ENCODE measurements at places on chromosomes 3 and 15. TPM values are rescaled to one million over a fixed set of nuclear protein-coding genes. Genes with fewer than 3 reads are reported as not detected.

DNA sequence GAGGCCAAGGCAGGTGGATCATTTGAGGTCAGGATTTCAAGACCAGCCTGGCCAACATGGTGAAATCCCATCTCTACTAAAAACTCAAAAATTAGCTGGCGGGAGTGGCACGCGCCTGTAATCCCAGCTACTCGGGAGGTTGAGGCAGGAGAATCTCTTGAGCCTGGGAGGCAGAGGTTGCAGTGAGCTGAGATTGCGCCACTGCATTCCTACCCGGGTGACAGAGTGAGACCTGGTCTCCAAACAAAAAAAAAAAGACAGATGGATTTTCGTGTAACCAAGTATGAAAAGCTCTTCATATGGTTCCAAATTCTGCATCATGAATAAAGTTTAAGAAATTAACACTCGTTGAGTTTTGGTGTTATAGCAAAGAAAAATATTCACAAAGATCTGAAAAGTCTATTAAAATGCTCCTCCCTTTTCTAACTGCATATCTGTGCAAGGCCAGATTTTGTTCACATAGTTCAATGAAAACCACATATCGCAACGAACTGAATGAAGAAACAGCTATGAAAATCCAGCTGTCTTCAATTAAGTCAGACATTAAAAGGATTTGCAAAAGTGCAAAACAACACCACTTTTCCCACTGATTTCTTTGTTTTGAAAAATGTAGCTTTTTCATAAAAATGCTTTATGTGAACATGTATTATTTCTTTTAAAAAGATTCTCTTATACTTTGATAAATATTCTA lies 23.8 kb upstream of the FBLN2 start:
- peak; percentile 38 for DNase-seq
- H3K27me3 ChIP-seq, result peaks cover 2% of the 10 kb centered on the region
- no peak overlapping the region for H3K27ac ChIP-seq
- no peak overlapping the region for H3K4me3 ChIP-seq
- no peaks in the 10 kb centered on the region for H3K36me3 ChIP-seq

CTXND1 gene
- total RNA-seq, result not detected

DNA sequence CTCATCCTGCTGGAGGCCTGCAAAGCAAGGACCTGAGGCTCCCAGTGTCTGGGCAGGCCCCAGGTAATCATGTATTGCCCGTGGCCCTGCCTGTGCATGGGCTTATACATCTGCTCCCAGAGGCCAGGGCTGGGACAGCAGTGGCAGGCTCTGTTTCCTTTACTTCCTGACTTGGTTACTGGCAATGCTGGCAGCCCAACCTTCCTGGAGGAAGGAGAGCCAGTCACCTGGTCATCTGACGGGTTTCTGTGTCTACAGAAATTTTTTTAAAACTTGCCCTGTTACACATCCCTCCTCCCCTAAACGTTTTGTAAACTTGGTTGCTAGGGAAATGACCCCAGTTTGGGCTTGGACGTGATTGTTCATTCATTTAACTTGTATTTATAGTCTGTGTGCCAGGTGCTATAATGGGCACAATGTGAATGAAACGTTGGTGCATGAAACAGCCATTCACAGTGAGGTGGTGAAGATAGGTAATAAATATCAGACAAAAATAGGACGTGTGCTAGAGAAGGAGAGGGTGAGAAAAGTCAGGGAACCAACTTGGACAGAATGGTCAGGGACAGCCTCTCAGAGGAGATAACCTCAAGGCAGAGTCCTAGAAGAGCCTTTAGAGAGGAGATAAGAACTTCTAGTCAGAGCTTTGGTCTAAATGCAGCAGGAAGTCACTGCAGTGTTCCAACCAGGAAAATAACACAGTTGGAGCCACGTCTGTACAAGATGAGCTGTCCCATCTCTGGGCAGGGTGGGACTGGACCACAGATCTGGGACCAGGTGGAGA lies 14.1 kb downstream of the TEX264 start:
- peaks cover 28% of the 10 kb centered on the region for H3K36me3 ChIP-seq
- H3K27ac ChIP-seq, result no peak overlapping the region
- no peaks in the 10 kb centered on the region for H3K27me3 ChIP-seq
- peaks cover 8% of the 10 kb centered on the region for H3K4me1 ChIP-seq

OR5K4 gene
- total RNA-seq, result not detected

GRCh38 chr3:71358243-71358642 lies 225.3 kb downstream of the FOXP1 start:
- H3K36me3 ChIP-seq, result no peaks in the 10 kb centered on the region
- H3K27ac ChIP-seq, result no peak overlapping the region
- no peak overlapping the region for H3K4me3 ChIP-seq
- H3K4me1 ChIP-seq, result no peaks in the 10 kb centered on the region

DNA sequence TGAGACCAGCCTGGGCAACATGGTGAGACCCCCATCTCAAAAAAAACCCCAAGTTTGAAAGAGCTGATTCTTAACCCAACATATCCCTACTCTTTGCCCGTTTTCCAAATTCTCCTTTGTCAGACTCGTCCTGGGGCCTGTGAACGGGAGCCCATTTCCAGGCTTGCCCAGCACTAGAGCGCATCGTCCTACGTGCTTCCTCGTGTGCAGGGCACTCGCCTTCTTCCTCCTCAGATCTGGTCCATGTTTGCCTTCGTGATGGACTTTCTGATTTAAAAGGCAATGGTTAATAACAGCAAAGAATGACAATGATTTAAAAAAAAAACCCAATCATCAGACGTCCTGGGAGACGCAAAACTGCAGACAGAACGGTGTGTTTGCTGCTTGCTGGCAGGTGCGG lies 10.1 kb downstream of the MELTF start:
- H3K4me3 ChIP-seq, result no peak overlapping the region
- no peak overlapping the region for H3K27ac ChIP-seq
- peaks cover 49% of the 10 kb centered on the region for H3K27me3 ChIP-seq
- no peaks in the 10 kb centered on the region for H3K36me3 ChIP-seq
- H3K4me1 ChIP-seq, result no peaks in the 10 kb centered on the region
- DNase-seq, result no peak

GRCh38 chr15:66947471-66947870 lies 117.9 kb upstream of the SMAD3 start:
- H3K4me1 ChIP-seq, result no peaks in the 10 kb centered on the region
- DNase-seq, result peak; percentile 43
- no peak overlapping the region for H3K4me3 ChIP-seq
- no peaks in the 10 kb centered on the region for H3K36me3 ChIP-seq
- no peaks in the 10 kb centered on the region for H3K27me3 ChIP-seq

INTS14 gene
- total RNA-seq, result 33.9 TPM

WDR93 gene
- not detected for total RNA-seq

- peaks cover 3% of the 10 kb centered on the region for H3K27me3 ChIP-seq
- H3K4me1 ChIP-seq, result peaks cover 5% of the 10 kb centered on the region
- H3K36me3 ChIP-seq, result no peaks in the 10 kb centered on the region
These were observed 183.9 kb downstream of the TPRG1 start for GRCh38 chr3:189355481-189356201.

DNA sequence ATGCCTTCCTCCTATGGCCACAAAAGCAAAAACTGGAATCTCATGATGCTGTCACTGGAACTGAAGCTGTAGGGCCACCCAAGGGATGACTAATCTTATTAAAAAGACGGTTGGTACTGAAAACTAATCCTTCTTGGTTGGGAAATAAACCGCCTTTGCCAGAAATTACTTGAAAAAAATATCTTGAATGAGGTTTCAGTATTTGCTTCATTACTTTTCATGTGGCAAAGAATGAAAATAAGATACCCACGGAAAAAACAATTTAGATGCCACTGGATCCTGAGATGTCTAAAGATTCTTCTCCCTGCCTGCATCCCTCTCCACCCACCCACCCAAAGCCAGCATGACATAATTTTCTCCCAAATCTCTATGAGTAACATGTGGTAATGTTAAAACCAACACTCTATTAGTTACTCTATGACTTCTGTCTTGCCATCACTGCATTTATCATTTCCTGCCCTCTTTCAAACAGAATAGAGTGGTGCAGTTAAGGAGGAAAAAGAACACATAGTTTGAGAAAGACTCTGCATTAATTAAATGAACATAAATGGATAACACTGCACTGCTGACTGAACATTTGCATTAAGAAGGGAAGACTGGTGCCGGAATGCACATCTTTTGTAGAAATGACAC lies 111.8 kb upstream of the DPH6 start:
- H3K4me1 ChIP-seq, result no peaks in the 10 kb centered on the region
- H3K4me3 ChIP-seq, result no peak overlapping the region
- H3K27ac ChIP-seq, result no peak overlapping the region
- DNase-seq, result peak; percentile 43

THSD4 gene
- 31.1 TPM for total RNA-seq

GRCh38 chr3:108493862-108494261 lies 16.5 kb downstream of the MYH15 start:
- no peak overlapping the region for H3K27ac ChIP-seq
- DNase-seq, result no peak
- no peaks in the 10 kb centered on the region for H3K27me3 ChIP-seq
- H3K36me3 ChIP-seq, result no peaks in the 10 kb centered on the region
- H3K4me3 ChIP-seq, result no peak overlapping the region
- peaks cover 2% of the 10 kb centered on the region for H3K4me1 ChIP-seq

GRCh38 chr3:186461141-186461540 lies 83.0 kb downstream of the CRYGS start:
- no peaks in the 10 kb centered on the region for H3K4me1 ChIP-seq
- H3K4me3 ChIP-seq, result no peak overlapping the region
- no peaks in the 10 kb centered on the region for H3K36me3 ChIP-seq
- DNase-seq, result peak; percentile 82

DNA sequence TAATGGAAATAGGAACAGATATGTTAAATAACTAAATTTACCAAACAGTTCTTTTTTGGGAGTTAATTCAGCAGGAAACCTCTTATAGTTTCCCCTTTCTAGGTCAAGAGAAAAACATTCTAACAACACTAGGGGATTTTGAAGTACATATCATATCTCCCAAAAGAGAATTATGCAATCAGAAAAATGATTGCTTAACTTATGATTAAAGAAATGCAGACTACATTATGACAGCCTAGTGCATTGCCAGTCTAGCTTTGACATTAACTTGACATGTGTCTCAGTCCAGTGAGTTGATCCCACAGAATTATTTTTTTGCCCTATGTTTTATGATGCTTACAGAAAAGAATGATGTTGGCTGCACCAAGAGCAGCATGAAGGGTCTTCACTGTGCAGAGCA lies 31.7 kb upstream of the NPHP3 start:
- no peak overlapping the region for H3K4me3 ChIP-seq
- peaks cover 2% of the 10 kb centered on the region for H3K27me3 ChIP-seq
- H3K36me3 ChIP-seq, result no peaks in the 10 kb centered on the region
- H3K4me1 ChIP-seq, result no peaks in the 10 kb centered on the region
- H3K27ac ChIP-seq, result no peak overlapping the region

TEX55 gene
- total RNA-seq, result not detected

RNU5B-1 gene
- total RNA-seq, result not detected

GRCh38 chr3:10815487-10815886 lies 541 bp upstream of the SLC6A11 start:
- no peaks in the 10 kb centered on the region for H3K4me1 ChIP-seq
- no peak for DNase-seq
- H3K27me3 ChIP-seq, result peaks cover 11% of the 10 kb centered on the region
- no peak overlapping the region for H3K27ac ChIP-seq
- H3K36me3 ChIP-seq, result no peaks in the 10 kb centered on the region

DNA sequence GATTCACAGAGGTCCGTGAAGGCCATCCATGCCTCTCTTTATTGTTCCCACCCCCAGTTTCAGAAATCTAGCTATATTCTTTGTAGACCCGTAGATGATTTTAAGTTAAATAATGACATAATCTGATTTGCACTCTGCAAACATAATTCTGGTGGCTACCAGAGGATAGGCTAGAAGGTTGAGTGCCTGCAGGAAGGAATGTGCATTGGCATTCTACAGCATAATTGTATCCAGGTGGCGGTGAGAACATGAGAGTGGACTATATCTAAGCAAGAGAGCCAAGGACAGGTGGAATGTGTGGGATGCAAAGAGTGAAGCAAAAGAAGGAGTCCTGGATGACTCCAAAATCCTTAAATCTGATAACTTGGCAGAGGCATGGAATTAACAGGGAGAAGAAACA lies 298.5 kb upstream of the MME start:
- peaks cover 12% of the 10 kb centered on the region for H3K4me1 ChIP-seq
- DNase-seq, result no peak
- H3K27ac ChIP-seq, result no peak overlapping the region
- no peak overlapping the region for H3K4me3 ChIP-seq

DNA sequence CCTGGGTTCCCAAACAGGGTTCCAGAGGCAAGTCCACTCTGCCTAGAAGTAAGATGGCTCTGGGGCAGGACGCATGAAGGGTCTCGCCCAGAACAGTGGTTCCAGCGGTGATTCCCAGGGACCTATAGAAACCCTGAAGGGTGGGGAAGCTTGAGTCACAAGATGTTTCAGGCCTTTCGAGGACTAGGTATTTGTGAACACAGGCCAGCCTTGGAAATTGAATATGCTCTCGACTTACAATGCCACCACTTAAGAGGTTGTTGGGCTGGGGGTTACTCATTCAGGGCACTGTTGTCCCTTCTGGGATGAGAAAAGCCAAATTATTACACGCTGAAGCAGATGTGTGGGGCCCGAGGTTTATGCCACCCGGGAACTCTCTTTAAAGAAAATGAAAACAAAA lies 152.0 kb downstream of the TJP1 start:
- no peak overlapping the region for H3K27ac ChIP-seq
- H3K4me1 ChIP-seq, result peaks cover 14% of the 10 kb centered on the region
- H3K27me3 ChIP-seq, result 0 out of 2 replicates have a peak, but pooled peaks cover 2% of the 10 kb centered on the region
- no peaks in the 10 kb centered on the region for H3K36me3 ChIP-seq

TMCO5A gene
- not detected for total RNA-seq

DNA sequence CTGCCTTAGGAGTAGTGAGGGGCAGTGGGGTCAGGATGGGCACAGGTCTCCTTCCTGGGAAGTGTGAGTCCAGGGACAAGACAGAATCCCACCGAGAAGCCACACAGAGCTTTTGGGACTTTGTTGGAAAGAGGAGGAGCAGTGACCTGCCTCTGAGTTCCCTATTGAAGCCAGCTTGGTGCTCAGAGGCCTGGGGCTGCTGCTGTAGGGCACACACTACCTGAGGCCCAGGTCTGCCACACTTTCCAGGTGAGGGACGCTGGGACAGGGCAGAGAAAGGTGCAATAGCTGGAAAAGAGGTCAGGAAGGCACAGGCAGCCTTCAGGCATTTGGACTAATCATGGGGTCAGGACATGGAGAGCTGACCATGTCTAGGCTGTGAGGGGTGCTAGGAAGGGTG lies 67.7 kb downstream of the SCN5A start:
- no peak overlapping the region for H3K27ac ChIP-seq
- H3K4me1 ChIP-seq, result no peaks in the 10 kb centered on the region
- no peak overlapping the region for H3K4me3 ChIP-seq

DNA sequence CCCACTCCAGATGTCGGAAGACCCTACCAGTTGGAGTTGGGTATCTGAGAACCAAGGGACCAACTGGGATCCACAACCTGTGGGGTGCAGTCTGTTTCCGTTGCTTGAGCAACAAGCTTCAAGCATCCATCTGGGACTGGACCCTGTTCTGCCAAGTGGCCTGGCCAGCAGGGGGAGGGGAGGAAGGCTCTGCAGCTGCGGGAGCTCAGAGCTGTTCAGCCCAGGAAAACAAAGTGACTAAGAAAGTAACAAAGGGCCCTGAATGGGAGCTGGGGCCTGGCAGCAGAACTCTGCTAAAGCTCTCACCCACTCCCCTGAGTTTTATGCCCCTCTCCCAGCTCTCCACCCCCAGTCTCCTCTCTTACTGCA lies 2.7 kb downstream of the TYRO3 start:
- no peak overlapping the region for H3K4me3 ChIP-seq
- H3K27ac ChIP-seq, result peak overlapping the region; percentile 44
- no peaks in the 10 kb centered on the region for H3K27me3 ChIP-seq

TRH gene
- total RNA-seq, result not detected

All from IMR-90 (cell line).